SJCRH30 (cell line): ENCODE measurements at places on chromosomes 11 and 22. TPM values are rescaled to one million over a fixed set of nuclear protein-coding genes. Genes with fewer than 3 reads are reported as not detected.

DNA sequence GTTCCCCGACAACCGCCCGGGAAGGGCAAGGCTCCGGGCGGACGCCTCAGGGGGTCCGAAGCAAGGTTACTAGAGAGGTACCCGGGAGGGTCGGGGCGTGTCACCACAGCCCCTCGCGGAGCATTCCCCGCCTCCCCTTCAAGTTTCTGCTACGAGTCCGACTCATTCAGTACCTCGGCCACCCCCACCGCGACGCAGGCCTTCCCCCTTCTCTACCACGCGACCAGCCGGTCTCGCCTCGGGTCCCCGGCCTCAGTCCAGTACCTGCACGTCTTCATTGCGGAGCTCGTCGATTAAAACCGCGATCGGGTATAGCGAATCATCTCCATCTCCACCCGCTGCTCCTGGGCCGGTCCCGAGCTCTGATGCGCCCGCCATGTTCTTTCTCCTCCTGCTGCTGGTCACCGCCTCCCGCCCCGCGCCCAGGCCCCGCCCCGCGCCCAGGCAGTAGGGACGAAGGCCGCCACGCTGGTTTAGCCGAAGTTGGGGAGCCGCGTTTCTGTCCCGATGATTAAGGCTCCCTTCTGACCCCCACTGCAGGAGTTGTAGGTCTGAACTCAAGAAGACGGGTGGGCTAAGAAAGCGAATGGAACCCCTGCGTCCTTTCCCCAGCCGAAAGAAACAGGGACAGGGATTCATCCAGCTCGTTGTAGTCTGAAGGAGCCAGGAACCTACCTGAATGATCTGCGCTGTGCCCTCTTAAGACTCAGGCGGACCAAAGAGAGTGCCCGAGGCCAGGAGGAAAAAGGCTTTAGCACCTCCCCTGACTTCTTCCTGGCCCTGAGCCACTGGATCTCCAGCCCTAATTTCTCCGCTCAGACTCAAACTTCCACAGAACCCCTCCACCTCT lies at the start of gene PPP2R1B:
TSS of gene PPP2R1B (minus strand) at position 406 of the 850 bp plus-strand sequence. CDS start at position 378, 28 bp downstream.
- peak within 1 kb of the TSS; percentile 95 for H3K4me3 ChIP-seq
- peaks cover 8% of the 10 kb centered on the region for H3K36me3 ChIP-seq

- H3K4me1 ChIP-seq = peaks cover 50% of the 10 kb centered on the region
- peak; percentile 79 for DNase-seq
- H3K27ac ChIP-seq = peak overlapping the region; percentile 97
- no peaks in the 10 kb centered on the region for H3K36me3 ChIP-seq
- peak overlapping the region; percentile 8 for H3K4me3 ChIP-seq
Observed at GRCh38 chr22:29689206-29689879, 30.5 kb upstream of the CABP7 start.

DNA sequence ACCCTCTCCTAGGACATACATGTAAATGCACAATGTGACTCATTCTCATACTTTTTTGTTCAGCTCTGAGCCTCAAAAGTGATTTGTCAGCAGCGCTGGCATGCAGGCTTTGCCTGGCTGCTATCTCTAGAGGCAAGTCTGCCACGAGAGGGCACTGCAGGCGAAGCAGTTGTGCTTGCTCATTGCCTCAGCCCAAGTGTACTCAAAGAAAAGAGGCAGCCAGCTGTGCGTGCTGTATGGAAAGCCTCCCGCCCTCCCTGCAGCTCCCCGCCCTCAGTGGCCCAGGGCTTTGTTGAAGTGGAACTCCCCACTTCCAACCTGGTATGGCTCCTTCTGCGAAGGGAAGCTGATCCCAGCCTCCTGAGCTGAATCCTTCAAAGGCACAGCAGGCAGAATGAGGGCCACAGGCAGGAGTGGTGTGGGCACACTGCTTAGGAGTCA lies 16.3 kb downstream of the SDHAF2 start:
- no peak overlapping the region for H3K27ac ChIP-seq
- no peaks in the 10 kb centered on the region for H3K4me1 ChIP-seq
- H3K27me3 ChIP-seq = no peaks in the 10 kb centered on the region

GRCh38 chr22:49825944-49826602 lies 1.6 kb downstream of the BRD1 start:
- H3K36me3 ChIP-seq = peaks cover 44% of the 10 kb centered on the region
- H3K4me3 ChIP-seq = peak overlapping the region; percentile 81
- H3K4me1 ChIP-seq = peaks cover 9% of the 10 kb centered on the region; the same call in 1 of the 2 replicates
- H3K27me3 ChIP-seq = no peaks in the 10 kb centered on the region
- peak overlapping the region; percentile 35 for H3K27ac ChIP-seq

- H3K36me3 ChIP-seq = no peaks in the 10 kb centered on the region
- H3K27ac ChIP-seq = no peak overlapping the region
- H3K4me1 ChIP-seq = no peaks in the 10 kb centered on the region
- no peak overlapping the region for H3K4me3 ChIP-seq
Observed at GRCh38 chr22:20186183-20186870, 35.5 kb upstream of the CCDC188 start.

Gene THRSP
- total RNA-seq = not detected in 2 replicates

Gene MN1
- total RNA-seq = 36.1 and 36.6 TPM in 2 replicates

Gene OR51E2
- total RNA-seq = not detected in 2 replicates

Gene DDI1
- total RNA-seq = 0.10 TPM in 1 of 2 replicates, not detected in the other

Gene P4HA3
- not detected in 2 replicates for total RNA-seq

Gene FIBIN
- 0.15 and 0.36 TPM in 2 replicates for total RNA-seq

Gene SLC35F2
- total RNA-seq = 7.6 and 9.5 TPM in 2 replicates
